GM12891 (cell line): ENCODE measurements at places on chromosomes 12 and 14.
A peak's percentile ranks its signal among the peaks of the same experiment; 100 is the strongest.

GRCh38 chr12:114744691-114745090 is 60.7 kb upstream of the TBX3 start:
- DNase-seq = no peak

GRCh38 chr12:5556946-5557673 is 125.2 kb downstream of the NTF3 start:
- DNase-seq = no peak

- DNase-seq = peak; percentile 59
Measured at GRCh38 chr14:24367514-24368211, at the start of gene NFATC4. NFATC4 (plus strand) TSS chr14:24368184; CDS start chr14:24368341, 157 bp downstream.

DNA sequence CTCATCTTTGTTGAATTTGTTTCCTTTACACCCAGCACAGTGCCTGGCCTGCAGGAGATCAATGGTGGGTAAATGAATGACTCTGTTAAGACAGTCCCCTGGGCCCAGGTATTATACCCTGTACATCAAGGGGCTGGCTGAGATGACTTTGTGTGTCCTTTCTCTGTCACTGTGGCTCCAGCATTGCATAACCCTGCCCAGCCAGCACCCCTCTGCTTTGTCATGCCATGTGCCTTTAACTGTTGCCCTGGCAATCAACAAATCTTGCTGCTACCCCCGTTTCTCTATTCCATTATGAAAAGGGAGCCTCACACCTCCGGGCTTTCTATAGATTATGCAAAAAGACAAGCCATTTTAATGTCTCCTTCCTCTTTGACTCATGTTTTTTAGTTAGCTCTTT is 7.6 kb upstream of the FLVCR2 start:
- DNase-seq = no peak

DNA sequence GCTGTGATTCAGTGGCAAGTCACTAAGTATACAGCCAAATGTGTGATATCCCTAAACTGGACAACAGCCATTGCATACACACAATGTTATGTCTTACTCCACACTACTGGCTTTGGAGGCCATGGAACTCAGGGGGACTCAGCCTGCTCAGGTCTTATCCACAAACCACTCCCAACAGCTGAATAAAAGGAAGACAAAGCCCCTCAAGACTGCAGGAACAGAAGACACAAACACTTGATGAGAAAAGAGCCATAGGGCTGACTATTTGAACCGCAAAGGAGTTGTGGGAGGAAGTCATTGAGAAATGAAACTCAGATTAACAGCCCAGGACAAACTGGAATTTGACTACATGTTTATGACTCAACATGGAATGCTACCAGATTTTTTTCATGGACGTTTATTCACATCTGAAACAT is 40.9 kb downstream of the PTGER2 start:
- no peak for DNase-seq

- DNase-seq = no peak
Measured at GRCh38 chr12:116266168-116266601, 11.3 kb downstream of the MED13L start.

GRCh38 chr12:101962486-101962885 is 85.1 kb downstream of the DRAM1 start:
- no peak for DNase-seq

DNA sequence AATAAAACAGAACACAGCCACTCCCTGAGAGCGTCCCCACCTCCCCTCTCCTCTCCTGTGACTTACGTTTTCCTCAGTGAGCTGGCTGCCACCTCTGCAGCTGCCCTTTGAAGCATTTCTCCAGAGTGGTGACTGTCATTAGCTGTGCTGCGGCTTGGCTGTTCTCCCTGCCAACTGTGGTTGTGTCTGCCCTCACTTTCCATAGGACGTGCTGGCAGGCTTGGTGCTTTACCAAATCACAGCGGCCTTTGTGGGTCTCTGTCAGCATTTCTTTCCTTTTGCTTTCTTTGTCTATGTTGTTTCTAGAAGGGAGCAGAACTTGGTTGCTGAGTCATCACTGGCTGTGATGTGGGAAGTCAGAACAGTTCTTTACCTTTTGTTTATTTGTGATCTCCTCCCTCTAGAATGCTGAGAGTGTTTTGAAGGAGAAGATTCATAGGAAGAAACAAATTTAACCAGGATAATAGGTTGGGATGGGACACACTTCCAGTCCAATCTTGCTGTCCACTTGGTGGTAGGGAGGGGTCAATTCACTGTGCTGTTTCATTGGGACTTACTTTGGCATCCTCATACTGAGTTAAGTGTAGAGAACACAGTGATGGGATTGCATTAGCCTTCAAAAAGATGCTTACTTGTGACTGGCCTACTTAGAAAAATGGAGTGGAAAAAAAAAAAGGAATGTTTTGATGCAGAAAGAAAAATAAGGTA is 88.2 kb downstream of the TMX1 start:
- no peak for DNase-seq
